ENCODE measurements at places on chromosomes 12 and 14.

- DNase-seq, result no peak
Measured at GRCh38 chr12:50058743-50059312, 1.4 kb downstream of the ASIC1 start.

DNA sequence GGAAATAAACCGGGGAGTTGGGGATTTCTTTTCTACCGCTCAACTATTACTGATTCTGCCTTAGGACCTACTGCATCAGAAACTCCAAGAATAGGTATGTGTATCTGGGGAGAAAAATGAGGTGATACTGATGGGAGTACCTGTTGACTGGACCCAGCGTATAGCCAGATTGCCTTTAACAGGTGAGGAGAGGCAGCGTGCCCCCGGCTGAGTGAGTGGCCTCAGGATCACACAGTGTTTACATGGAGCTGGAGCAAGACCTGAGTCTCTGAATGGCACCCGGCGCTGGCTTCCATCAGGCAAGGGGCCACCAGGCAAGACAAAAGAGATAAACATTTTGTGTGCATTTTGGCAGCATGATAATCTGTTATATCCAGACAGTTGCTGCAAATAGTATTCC, 496.2 kb downstream of the EGLN3 start:
- DNase-seq, result no peak

DNA sequence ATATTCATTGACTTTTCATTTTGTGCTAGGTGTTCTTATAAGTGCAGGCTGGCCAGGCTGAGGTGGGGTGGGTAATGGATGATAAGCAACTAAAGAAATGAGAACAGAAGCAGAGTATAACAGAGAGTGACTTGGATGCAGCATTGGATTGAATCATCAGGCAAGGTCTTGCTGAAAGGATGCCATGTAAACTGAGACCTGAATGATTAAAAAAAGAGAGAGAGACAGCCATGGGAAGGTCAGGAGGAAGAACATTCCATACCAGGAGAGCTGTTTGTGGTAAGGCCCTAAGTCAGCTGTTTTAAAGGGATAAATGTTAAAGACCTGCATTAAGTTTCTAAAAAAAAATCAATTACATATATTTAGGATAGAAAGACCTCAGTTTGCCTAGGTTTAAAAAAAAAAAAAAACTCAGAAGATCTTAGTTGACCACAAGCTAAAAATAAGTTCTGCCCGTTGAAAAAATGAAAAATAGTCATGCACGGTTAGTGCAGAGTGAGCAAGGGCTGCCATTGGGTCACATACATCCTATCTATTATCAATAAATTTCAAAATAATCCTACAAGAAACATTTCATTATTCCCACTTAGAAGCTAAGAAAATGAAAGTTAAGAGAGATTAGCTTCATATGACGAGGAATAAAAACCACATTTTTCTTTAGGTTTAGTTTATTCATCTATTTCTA, 37.2 kb downstream of the IFNG start:
- no peak for DNase-seq

- DNase-seq, result no peak
Measured at GRCh38 chr12:77402716-77403115, 337.3 kb upstream of the E2F7 start.

- DNase-seq, result no peak
Measured at GRCh38 chr12:5868625-5869295, 76.3 kb downstream of the ANO2 start.

Measured in bone marrow (tissue), 2 donors.